ENCODE measurements at places on chromosomes 2 and 18.

DNA sequence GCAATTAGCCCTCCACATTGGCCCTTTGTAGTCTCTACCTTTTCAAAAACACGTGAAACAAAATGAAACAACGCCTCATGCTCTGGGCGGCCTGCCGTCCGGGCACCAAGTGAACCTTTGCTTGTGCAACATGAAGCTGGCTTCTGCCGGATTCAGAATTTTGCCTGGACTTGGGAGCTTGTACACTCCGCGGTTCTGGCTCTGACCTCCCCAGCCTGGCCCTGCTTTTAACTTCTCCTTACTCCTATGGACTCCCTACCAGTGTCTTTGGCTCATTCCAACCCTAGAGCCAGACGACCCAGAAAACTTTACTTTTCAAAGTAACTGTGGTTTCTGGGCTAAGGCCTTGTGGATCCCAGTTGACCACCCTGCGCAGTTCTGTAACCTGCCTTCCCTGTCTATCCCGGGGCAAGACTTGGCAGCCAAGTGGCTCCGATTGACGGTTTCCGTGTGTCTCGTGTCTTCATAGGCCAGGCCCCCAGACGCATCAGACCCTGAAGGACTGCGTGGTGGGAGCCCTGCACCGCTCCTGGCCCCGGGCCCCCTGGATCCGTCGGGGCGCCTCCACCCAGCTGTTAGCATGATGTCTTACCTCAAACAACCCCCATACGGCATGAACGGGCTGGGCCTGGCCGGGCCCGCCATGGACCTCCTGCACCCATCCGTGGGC, 1.9 kb downstream of the OTX1 start:
- DNase-seq: no peak

- no peak for DNase-seq
Measured at GRCh38 chr2:42602218-42602875, 33.9 kb downstream of the MTA3 start.

DNA sequence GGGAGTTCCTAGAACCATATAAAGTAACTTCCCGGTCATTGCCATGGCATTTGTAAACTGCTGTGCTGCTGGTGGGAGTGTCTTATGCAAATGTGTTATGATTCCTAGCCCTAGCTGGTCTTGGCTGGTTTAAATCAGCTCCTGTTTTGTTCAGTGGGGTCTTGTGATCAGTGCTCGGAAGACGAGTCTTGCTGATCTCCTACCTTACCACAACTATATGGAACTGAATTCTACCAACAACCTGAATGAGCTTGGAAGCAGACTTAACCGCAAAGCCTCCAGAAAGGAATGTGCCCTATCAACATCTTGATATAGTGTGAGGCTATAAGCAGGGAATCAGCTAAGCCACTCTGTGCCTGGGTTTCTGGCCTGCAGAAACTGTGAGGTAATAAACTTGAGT, 33.5 kb downstream of the POLE4 start:
- DNase-seq: peak; percentile 33

DNA sequence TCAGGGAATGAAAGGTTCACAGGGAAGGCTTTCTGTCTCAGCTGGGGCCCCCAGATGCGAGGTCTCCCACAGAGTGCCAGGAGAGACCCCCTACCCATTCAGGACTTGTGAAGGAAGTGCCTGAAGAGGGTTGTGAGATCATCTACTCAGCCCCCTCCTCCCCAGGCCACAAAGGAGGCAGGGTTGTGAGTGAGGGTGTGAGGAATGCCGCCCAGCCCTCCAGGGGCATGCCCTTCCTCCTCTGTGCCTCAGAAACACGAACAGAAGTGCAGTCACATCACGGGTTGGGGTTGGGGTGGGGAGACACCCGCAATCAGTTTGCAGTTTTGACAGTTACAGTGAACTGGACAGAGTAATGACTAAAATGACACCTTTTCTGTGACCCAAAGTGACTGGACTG, 5.0 kb downstream of the MAL start:
- DNase-seq: no peak

Data from fibroblast of skin of back (primary cell).